Posterior vena cava (tissue), 2 donors: ENCODE measurements at places on chromosomes 6 and 20. TPM values are rescaled to one million over a fixed set of nuclear protein-coding genes. Genes with fewer than 3 reads are reported as not detected.

- DNase-seq = no peak
Measured at GRCh38 chr6:119586250-119586882, 236.8 kb upstream of the MAN1A1 start.

GRCh38 chr20:8434326-8434876 is 302.3 kb downstream of the PLCB1 start:
- DNase-seq = no peak

- peak; percentile 99 for DNase-seq
Measured at GRCh38 chr6:35731736-35732532, 4.9 kb upstream of the ARMC12 start.

- no peak for DNase-seq
Measured at GRCh38 chr6:111184827-111185532, 97.7 kb downstream of the SLC16A10 start.

- DNase-seq = no peak
Measured at GRCh38 chr6:169079650-169080049, 174.0 kb downstream of the THBS2 start.

DNA sequence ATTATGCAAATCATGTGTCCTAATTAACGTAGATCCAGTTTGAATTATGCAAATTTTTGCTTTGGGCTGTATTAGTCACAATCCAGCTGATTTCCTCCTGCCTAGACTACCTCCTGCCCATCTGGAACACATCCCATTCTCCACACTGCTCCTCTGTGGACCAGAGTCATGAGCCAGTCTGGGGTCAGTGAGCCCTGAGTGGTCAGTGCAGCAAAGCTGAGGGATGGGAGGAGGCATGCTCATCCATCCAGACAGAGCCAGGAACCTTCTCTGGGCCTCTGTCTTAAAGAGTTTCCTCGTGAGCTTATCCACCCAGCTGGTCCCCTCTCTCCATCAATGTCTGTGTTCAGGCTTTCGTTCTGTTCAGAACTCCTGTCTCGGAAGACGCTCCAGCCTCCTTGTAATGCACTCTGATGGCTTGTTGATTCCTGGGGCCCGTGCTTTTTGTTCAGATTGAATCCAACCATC is 747.8 kb downstream of the PTPRT start:
- DNase-seq = no peak

- DNase-seq = no peak
Measured at GRCh38 chr6:36853325-36853724, 14.1 kb upstream of the CPNE5 start.

- DNase-seq = no peak
Measured at GRCh38 chr6:169720207-169720855, 4.0 kb downstream of the PHF10 start.

DNA sequence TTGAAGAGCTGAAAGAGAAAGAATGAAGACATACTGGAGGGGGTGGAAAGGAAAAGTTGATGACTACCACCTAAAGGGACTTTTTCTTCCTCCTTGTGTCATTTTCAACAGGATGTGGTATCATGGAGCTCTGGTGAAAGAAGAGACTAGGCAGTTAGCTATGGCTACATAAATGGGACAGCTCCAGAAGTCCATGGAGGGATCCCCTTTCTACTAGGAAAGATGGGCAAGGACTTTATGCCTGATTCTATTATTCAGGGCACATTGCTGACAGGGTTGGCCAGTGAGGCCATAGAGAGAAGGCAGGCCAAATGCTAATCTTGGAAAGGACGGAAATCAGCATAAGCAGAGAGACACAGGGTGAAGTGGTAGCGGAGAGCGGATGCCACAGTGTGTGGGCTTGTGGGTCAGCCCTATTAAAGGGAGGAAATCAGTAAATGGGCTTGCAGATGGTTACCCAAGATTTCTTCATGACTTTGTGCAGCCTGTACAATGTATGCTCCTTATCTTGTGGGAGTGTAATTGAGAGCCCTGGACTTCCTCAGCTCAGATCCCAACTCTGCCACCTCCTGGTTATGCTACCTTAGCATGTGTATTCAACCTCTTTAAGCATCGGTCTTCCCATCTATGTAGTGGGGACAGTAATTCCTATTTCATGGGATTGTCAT is 77.4 kb upstream of the TMEM170B start:
- no peak for DNase-seq

- DNase-seq = peak; percentile 92
Measured at GRCh38 chr20:44388466-44389023, 33.0 kb downstream of the HNF4A start.

GRCh38 chr20:57224641-57225138 is 41.8 kb downstream of the BMP7 start:
- no peak for DNase-seq

DNA sequence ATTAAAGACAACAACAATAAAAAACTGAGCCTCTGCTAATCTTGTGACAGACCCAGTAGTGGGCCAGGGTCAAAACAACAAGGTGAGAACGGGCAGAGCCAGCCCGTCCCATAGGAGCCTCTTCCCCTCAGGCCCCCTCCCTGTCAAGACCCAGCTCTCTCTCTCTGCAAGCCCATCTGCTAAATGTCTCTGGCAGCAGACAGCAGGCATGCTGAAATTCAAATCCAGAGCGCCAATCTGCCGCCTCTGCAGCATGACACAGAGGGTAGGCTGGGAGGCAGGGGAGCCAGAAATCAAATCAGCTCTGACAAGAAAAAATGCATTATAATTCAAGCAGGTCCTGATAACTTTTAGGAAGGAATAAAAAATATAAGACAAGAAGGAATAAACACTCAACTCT is 26.3 kb downstream of the METTL24 start:
- DNase-seq = no peak

- DNase-seq = no peak
Measured at GRCh38 chr6:155254139-155254538, 9.7 kb upstream of the CLDN20 start.

- no peak for DNase-seq
Measured at GRCh38 chr20:46324960-46325703, 16.8 kb upstream of the CDH22 start.

DNA sequence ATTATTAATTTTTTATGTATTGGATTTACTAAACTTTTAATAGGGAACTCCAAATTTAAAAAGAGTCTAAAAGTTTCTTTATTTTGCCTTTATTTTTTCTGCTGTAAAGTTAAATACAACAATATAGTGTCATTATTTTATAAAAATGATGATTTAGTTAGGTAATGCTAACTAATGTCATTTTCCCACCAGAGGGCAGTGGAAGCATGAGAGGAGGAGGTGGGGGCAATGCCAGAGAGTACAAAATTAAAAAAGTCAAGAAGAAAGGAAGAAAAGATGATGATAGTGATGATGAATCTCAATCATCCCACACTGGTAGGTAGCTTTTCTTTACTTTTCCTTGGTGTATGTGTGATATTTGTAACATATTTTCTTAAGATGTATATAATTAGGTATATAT is 20.2 kb upstream of the FHL5 start:
- no peak for DNase-seq

DNA sequence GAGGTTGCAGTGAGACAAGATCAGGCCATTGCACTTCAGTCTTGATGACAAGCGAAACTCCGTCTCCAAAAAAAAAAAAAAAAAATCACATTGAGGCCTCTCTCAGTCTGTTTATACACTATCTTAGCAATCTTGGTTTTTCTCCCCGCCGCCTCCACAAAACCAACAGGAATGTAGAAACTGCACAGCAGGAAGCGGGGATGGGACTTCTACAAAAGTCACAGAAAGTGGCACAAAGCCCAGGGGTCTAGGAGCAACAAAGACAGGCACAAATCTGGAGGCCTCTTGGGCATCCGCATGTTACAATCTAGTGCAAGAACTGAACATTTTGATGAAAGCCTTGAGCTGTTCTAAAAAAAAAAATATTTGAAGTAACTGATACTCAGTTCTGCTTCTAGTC is 48.6 kb downstream of the KDM1B start:
- DNase-seq = no peak

DNA sequence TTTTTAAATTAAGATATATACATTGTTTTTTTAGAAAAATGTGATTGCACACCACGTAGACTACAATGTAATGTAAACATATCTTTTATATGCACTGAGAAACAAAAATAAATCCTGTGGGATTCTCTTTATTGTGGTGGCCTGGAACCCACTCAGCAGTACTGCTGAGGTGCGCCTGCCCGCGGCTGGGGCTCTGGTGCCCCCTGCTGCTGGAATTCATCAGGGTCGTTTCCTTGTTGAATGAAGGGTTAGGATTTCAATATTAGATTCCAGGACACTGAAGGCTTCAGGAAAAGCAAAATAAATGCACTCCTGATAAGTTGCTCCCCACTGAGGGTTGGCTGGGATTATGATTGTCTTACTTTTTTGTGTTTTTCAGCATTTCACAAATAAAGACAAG is 175.8 kb upstream of the GGTLC1 start:
- DNase-seq = no peak

- DNase-seq = no peak
Measured at GRCh38 chr6:34095741-34096140, 50.1 kb downstream of the GRM4 start.

- no peak for DNase-seq
Measured at GRCh38 chr20:58478141-58478805, 36.9 kb downstream of the APCDD1L start.

- no peak for DNase-seq
Measured at GRCh38 chr20:48538058-48538825, 289.6 kb downstream of the PREX1 start.

DNA sequence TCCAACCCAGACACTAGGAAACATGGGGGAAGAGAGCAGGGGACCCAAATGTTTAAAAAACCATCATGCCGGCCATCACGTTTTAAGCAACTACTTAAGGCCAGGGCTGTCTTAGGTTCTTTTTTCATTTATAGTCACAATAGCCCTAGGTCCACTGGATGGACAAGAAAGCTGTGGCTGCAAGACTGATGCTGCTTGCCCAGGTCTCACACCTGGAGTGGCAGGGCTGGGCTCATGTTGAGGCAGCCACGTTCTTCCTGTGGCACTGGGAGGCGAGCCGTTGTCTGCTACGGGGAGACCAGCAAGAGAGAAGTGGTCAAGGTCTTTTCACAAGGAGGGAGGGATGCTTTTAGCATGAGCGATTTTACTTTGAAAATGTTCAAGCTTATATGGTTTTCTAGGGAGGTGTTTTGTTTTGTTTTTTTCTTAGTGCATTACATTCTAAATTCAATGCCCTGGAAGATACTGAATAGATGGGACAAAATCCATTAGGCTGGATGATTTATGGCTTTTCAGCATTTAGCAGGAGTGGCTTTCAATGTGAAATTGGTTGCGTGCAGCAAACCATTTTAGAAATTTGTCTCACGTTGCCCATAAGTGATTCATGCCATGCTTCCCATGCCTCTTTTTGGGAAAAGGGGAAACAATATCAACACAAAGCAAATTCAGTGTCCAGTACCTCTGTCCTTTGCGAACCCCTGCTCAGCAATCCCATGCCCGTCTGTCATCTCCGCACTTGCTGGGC is 106.6 kb upstream of the SNX9 start:
- DNase-seq = peak; percentile 72

- DNase-seq = no peak
Measured at GRCh38 chr6:34795836-34796425, 4.0 kb downstream of the BLTP3A start.

The EYA2 gene
- total RNA-seq = 9.1 TPM

The ENPP3 gene
- total RNA-seq = 0.56 TPM

The DEFB124 gene
- total RNA-seq = 0.76 TPM

The CCN6 gene
- total RNA-seq = not detected

The PERP gene
- 8.8 TPM for total RNA-seq

The GRM1 gene
- 0.05 TPM for total RNA-seq

The GMNN gene
- 7.5 TPM for total RNA-seq

The PRL gene
- total RNA-seq = not detected

The ERVFRD-1 gene
- total RNA-seq = 0.05 TPM

The EMILIN3 gene
- total RNA-seq = 2.3 TPM

The RAD21L1 gene
- total RNA-seq = not detected

The SPATS1 gene
- not detected for total RNA-seq

The TFAP2C gene
- total RNA-seq = 0.38 TPM
